ENCODE measurements at places on chromosomes 5 and 9.

DNA sequence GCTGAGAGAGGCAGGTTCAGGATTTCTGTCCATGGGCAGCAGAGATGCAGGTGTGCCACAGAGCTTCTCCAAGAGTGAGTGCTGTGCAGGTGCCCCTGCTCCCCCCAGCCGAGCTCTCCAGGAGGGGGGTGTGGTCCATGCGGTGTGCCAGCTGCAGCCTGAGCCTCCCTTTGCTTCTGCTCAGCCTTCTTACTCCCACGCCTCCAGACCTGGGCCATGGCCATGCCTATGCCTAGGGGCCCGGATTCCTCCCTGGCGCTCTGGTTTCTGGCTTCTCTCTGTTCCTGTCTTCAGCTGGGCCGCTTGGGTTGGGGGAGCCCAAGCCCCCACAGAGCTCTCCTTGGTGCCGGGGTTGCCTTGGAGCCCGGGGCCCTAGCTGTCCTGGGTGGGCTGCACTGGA lies 133.3 kb downstream of the CACNA1B start:
- DNase-seq = no peak

DNA sequence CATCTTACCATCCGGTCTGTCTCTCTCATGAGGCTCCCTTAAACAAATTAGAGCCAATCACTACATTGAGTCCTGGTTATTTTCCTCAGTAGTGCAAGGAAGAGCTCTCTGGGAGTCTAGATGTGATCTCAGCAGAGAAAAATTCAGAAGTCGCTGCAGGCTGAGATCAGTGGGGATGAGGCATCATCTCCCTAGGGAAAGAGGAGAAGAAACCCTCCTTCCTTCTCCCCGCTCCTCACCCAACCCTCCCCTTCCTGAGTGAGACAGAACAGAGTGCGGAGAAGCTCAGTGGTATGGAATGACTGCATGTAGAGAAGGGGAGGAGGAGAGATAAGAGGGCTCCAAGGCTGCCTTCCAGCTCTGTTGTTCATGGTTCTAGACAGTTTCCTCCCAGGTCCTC lies 80.5 kb downstream of the PAPPA start:
- DNase-seq = no peak

DNA sequence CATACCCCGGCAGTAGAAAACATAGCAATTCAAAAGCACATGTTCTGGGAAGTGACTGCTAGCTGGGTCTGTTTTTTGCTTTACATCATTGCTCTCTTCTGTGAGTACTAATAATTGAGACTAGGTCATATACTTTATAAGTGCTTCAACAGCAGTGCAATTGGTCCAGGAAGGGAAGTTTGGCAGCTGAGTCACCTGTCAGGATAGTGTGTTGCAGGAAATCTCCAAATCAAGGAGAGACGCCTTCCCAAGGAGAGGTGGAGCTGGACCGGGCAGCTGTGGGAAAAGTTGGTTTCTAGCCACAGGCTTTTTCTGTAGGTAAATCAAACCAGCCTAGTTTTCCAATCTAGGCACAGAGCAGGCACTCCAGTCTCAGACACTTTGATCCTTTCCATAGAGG lies 330.1 kb downstream of the ENC1 start:
- peak; percentile 87 for DNase-seq

DNA sequence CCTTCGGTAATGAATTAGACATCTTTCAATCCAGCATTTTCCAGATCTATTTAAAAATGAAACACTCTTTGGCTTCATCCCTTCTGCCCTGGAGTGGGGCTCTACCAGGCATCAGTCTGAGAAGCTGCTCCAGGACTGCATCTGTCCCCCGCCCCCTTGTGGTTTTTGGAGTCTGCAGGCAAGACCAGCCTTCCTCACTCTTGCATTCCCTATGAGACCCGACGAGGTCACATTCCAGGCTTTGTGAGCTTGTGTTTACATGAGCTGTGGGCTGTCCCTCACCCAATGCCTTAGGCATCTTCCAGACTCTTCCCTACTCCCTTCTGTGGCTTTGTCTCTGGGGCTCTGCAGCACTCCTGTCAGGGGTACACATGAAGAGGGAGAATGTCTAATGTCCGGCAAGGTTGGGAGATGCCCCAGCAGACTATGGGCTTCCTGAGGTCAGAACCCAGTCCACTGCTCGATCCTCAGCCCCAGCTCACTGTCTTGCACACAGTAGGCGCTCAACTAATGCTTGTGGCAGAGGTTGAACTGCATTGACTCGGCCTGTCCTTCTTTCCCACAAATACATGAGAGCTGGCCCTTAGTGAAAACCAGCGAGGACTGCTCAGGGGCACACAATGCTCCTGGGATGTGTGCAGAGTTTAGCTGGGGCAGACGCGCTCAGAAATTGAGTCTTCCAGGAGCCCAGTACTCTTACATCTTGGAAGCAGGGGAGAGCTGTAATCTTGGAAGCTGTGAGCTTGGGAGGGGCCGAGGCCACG lies 11.7 kb upstream of the GADD45G start:
- no peak for DNase-seq

DNA sequence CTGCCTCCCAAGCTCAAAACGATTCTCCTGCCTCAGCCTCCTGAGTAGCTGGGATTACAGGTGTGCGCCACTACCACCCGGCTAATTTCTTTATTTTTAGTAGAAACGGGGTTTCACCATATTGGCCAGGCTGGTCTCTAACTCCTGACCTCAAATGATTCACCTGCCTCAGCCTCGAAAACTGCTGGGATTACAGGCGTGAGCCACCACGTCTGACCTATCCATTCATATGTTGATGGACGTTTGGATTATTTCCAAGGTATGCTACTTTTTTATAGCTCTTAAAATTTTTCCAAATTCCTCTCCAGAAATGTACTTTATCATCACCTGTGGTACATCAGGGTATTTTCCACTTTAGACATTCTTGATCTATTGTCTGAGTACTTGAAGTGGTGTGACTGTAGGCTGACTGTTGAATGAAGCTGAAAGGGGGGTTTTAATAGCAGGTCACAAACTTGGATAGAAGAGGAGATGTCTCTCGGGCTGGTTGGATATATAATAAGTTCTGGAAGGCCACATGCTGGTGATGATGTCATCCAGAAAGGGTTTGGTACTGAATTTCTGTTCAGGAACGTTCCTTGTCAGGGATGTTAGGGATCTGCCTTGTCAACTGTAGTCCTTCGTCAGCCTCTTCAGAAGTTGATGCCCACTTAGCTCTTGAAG lies 7.4 kb downstream of the CTNNA1 start:
- DNase-seq = no peak

DNA sequence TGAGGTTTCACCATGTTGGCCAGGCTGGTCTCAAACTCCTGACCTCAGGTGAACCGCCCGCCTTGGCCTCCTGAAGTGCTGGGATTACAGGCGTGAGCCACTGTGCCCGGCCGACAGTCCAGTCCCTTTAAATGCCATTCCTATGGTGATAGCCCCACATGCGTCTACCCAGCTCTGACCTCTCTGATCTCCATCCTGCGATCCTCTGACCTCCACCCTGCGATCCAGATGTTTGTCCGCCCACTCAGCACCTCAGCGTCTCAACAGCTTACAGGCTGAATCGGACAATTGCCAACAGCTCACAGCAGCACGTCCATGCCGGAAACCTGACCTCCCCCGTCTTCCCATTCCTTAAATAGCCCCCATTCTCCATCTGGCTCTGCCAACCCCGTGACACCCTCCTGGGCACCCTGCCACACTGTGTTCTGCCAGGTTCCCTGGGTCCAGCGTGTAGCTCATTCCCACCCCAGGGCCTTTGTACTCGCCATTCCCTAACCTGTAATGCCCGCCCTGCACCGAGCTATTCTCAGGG lies 44.0 kb upstream of the RNU6ATAC start:
- peak; percentile 73 for DNase-seq

- no peak for DNase-seq
Measured at GRCh38 chr5:95864944-95865504, 42.5 kb upstream of the GLRX start.

- peak; percentile 91 for DNase-seq
Measured at GRCh38 chr5:90529939-90530677, 724 bp upstream of the LYSMD3 start.

- DNase-seq = peak; percentile 92
Measured at GRCh38 chr9:134502809-134503211, 138.8 kb upstream of the COL5A1 start.

GRCh38 chr5:142324136-142324870 lies 518 bp downstream of the SPRY4 start:
- DNase-seq = peak; percentile 41
